ENCODE measurements at places on chromosomes 5 and 9.

DNA sequence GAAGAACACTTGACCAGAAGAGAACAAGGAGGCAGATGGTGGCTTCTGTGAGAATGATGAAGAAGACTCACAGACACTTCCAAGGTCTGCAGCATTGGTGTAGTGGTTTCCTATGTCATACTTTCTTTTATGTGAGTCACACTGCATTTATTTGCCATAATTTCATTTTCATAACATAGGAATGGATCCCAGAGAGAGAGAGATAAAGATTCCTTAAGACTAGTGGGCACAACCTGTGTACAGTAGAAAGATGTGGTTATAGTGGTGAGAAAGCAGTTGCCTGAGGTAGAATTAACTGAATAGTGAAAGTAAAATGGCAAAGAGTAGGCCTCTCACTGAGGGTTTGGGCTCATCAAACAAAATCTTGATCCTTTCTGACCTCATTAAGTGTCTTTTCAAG is 7.6 kb upstream of the CCDC152 start:
- DNase-seq: no peak

GRCh38 chr9:97445119-97445701 is 33.3 kb downstream of the TDRD7 start:
- no peak for DNase-seq

DNA sequence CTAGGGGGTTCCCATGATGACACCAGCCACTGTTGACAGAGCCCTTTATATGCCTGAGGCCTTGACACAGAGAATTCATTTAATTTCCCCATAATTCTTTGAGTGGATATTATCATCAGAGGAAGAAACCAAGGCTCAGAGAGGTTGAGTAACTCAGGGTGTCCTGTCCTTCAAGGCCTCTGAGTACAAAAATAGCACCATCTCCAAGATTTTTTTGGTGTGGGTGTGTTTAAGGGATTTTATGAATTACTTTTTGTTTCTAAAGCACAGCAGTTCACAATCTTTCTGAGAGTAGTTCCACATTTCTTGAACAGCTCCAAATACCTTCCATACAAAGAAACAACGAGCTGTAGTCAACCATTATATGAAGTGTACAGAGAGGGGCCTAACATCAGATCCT is 6.2 kb upstream of the GSN start:
- no peak for DNase-seq

DNA sequence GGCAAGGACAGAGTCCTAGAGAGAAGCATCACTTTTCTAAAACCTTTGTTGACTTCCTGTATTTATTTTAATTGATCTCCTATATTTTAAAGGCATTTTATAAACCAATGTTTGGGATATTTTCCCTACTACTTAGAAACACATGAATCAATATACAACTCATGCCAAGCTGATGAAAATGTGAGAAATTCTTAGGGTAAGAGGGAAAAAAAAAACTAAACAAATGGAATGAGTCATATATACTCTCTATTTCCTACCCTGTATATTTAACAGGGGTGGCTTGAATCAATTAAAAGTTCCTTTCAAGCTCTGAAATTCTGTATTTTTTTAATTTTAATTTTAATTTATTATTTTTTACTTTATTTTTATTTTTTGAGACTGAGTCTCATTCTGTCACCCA is 19.6 kb downstream of the BAAT start:
- DNase-seq: no peak

GRCh38 chr9:78470741-78471140 is 173.8 kb downstream of the PSAT1 start:
- no peak for DNase-seq

- no peak for DNase-seq
Observed at GRCh38 chr5:150243590-150243989, 46.0 kb downstream of the CAMK2A start.

DNA sequence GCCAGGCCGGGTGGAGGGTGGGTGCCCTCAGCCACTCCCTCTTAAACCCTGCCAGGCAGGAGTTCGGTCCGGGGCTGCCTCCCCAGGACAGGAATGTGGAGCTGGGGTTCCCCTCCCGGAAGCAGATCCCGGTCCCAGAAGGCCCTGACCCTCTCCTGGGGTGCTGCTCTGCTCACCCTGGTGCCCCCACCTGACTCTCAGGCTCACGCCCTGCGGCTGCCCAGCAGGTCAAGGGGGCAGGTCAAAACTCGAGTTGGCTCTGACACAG is 3.7 kb upstream of the NRARP start:
- no peak for DNase-seq

GRCh38 chr5:152297866-152298265 is 107.2 kb downstream of the NMUR2 start:
- DNase-seq: no peak

Measured in GM06990 (cell line).